ENCODE measurements at places on chromosomes 1 and 21. TPM values are rescaled to one million over a fixed set of nuclear protein-coding genes. Genes with fewer than 3 reads are reported as not detected.

DNA sequence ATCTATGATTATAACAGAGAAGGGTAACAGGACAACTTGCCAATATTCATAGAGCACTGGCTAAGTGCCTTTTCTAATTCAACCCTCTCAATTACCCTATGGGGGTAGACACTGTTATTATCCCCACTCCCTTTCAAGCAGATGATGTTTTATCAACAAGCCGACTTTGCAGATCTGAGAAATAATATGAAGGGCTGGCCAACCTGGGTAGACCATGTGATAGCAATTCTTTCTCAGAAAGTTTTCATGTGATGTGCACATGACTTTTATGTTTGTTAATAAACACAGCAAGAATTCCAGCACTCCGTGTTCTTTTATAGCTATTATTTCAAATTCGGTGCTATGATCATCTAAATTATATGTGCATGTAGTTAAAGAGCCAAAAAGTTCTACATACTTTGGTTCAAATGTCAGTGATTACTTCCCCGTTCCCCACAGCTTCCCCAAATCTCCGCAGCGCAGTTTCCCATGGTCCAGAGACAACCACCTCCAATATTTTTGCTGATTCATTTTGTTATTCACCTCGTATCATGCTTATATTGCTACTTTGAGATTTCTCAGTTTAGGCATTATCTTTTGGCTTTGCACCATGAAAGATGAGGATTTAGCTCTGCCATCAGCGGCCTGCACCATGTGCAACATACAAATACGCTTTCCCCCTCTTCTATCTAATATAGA lies 96.7 kb upstream of the GADD45A start:
- no peaks in the 10 kb centered on the region for H3K36me3 ChIP-seq
- H3K4me1 ChIP-seq: no peaks in the 10 kb centered on the region
- DNase-seq: no peak
- no peak overlapping the region for H3K27ac ChIP-seq
- H3K4me3 ChIP-seq: no peak overlapping the region

The ADAMTS1 gene
- 0.95 TPM for total RNA-seq

The KPNA6 gene
- 87.6 TPM for total RNA-seq

The TBCE gene
- 24.2 TPM for total RNA-seq

DNA sequence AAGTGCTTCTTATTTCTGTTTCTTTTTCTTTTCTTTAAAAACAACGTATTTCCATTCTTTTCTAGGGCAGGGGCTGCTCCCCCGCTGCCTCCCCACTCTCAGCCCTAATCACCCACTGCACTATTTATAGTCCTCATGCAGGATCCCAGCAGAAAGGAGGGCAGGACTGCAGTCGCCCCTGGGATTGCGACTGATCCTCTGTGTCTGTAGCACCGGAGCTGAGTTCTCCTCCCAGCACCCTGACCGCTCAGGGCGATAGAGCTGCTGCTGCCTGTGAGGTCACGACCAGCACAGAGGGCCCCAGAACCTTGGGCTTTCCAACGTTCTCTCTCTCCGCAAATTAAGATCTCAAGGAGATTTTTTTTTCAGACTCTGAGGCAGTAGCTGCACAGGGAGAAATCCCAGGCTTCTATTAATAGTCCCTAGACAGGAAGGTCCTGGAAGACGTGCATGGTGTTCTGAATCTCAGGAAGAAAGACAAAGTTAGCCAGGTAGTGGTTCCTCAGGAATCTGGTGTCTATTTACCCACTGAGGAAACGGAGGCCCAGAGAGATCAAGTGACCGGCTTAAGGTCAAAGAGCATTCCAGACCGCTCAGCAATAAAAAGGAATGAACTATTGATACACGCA lies 46.8 kb downstream of the PRAMEF20 start:
- no peaks in the 10 kb centered on the region for H3K36me3 ChIP-seq
- DNase-seq: no peak
- H3K4me3 ChIP-seq: no peak overlapping the region
- no peaks in the 10 kb centered on the region for H3K27me3 ChIP-seq

The C1orf116 gene
- not detected for total RNA-seq

The PCNX2 gene
- 25.0 TPM for total RNA-seq

GRCh38 chr1:221748981-221749380 lies 7.1 kb upstream of the DUSP10 start:
- peaks cover 21% of the 10 kb centered on the region for H3K4me1 ChIP-seq
- H3K27ac ChIP-seq: no peak overlapping the region
- no peaks in the 10 kb centered on the region for H3K27me3 ChIP-seq

DNA sequence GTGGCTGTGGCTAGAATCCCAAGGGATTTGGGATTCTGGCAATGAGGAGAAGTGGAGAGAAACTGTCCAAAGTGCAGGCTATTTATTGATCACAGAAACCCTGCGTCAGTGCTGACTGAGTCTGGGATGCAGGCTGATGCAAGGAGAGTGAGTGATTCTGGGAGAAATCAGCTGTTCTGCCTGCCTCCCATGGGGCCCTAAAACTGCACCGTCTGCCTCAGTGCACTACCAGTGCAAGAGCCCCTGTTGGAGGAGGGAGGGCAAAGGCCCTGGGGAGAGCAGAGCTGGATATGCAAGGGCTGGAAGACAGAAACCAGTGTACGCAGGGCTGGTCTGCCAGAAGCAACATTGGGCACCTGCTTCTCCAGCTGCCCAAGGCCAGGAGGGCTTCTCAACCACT lies 42.6 kb downstream of the C1orf198 start:
- no peaks in the 10 kb centered on the region for H3K36me3 ChIP-seq
- H3K4me3 ChIP-seq: no peak overlapping the region
- no peak overlapping the region for H3K27ac ChIP-seq
- H3K27me3 ChIP-seq: peaks cover 4% of the 10 kb centered on the region

DNA sequence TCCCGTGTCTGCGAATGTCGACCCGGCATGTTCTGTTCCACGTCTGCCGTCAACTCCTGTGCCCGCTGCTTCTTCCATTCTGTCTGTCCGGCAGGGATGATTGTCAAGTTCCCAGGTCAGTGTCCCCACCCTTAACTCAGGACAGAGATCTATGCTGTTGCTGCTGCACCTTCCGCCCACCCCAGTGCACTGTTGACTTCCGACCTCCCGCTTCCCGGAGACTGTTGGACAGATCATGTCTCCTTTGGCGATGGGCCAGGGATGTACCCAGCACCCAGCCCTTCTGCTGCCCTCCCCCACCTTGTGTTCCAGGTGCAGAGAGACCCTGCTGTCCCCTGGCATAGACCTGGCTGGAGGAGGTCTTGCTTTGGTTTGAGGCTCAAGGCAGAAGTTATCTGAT lies 41.3 kb downstream of the TNFRSF8 start:
- DNase-seq: no peak
- peaks cover 26% of the 10 kb centered on the region for H3K36me3 ChIP-seq
- peak overlapping the region; percentile 22 for H3K27ac ChIP-seq
- H3K4me1 ChIP-seq: peaks cover 5% of the 10 kb centered on the region
- H3K27me3 ChIP-seq: no peaks in the 10 kb centered on the region

DNA sequence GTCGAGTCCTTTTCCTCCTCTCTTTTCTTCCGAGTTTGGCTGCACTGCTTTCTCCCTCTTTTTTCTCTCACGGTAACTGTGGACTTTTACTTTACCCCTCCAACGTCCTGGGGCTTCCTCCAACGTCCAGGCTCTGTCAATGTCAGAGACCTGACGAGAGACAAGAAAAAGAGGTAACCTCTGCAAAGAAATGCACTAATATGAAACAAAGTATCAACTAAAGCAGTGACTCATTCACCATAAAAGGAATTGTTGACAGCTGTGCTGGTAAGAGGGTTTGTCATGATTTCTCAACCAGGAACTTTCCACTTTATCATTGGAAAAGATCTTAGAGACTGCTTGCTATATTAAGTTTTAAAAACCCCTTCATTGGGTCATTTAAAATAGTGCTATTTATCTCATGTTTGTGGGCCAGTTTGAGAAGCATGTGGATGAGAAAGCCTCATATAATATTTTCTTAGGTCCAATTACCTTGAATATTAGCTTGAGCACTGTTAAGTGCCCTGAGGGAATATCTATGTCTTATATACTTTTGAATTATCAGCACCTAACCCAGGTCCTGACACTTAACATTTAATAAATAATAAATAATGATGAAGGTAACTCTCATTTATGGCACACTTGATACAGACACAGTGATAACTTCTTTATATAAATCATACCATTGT lies at the start of gene GBP2:
GBP2 (minus strand) TSS at position 202 of the 668 bp plus-strand sequence. CDS start 4,148 bp downstream, outside the sequence.
- H3K27me3 ChIP-seq: no peaks in the 10 kb centered on the region
- peaks cover 61% of the 10 kb centered on the region for H3K4me1 ChIP-seq
- peak within 1 kb of the TSS; percentile 98 for H3K27ac ChIP-seq
- H3K36me3 ChIP-seq: peaks cover 45% of the 10 kb centered on the region
- H3K4me3 ChIP-seq: peak within 1 kb of the TSS; percentile 93

- no peaks in the 10 kb centered on the region for H3K4me1 ChIP-seq
- DNase-seq: no peak
- H3K4me3 ChIP-seq: no peak overlapping the region
- H3K36me3 ChIP-seq: no peaks in the 10 kb centered on the region
Observed at GRCh38 chr1:63545780-63546179, 22.5 kb downstream of the EFCAB7 start.

The FCER1G gene
- total RNA-seq: 0.63 TPM

GRCh38 chr1:49606082-49606481 lies 417.7 kb downstream of the AGBL4 start:
- no peak overlapping the region for H3K4me3 ChIP-seq
- DNase-seq: no peak
- no peak overlapping the region for H3K27ac ChIP-seq
- H3K27me3 ChIP-seq: no peaks in the 10 kb centered on the region
- H3K36me3 ChIP-seq: no peaks in the 10 kb centered on the region
- no peaks in the 10 kb centered on the region for H3K4me1 ChIP-seq

GRCh38 chr1:208980605-208981004 lies 602.9 kb upstream of the CAMK1G start:
- H3K36me3 ChIP-seq: no peaks in the 10 kb centered on the region
- no peaks in the 10 kb centered on the region for H3K4me1 ChIP-seq
- DNase-seq: no peak
- peaks cover 15% of the 10 kb centered on the region for H3K27me3 ChIP-seq
- no peak overlapping the region for H3K4me3 ChIP-seq

The AKT3 gene
- 39.1 TPM for total RNA-seq

The CELF3 gene
- total RNA-seq: not detected

The S100A12 gene
- total RNA-seq: not detected

The GPX7 gene
- total RNA-seq: 29.4 TPM

- no peak for DNase-seq
- peaks cover 10% of the 10 kb centered on the region for H3K27me3 ChIP-seq
- no peak overlapping the region for H3K4me3 ChIP-seq
- no peak overlapping the region for H3K27ac ChIP-seq
- peaks cover 1% of the 10 kb centered on the region for H3K4me1 ChIP-seq
Observed at GRCh38 chr1:111551623-111552411, 48.4 kb upstream of the ADORA3 start.

The FH gene
- total RNA-seq: 103 TPM

The ZBTB8OS gene
- total RNA-seq: 54.2 TPM

- H3K36me3 ChIP-seq: no peaks in the 10 kb centered on the region
- no peak overlapping the region for H3K4me3 ChIP-seq
- DNase-seq: no peak
- no peaks in the 10 kb centered on the region for H3K27me3 ChIP-seq
- no peaks in the 10 kb centered on the region for H3K4me1 ChIP-seq
Observed at GRCh38 chr1:214917081-214917635, 165.4 kb upstream of the KCNK2 start.

The SNRPE gene
- total RNA-seq: 302 TPM

DNA sequence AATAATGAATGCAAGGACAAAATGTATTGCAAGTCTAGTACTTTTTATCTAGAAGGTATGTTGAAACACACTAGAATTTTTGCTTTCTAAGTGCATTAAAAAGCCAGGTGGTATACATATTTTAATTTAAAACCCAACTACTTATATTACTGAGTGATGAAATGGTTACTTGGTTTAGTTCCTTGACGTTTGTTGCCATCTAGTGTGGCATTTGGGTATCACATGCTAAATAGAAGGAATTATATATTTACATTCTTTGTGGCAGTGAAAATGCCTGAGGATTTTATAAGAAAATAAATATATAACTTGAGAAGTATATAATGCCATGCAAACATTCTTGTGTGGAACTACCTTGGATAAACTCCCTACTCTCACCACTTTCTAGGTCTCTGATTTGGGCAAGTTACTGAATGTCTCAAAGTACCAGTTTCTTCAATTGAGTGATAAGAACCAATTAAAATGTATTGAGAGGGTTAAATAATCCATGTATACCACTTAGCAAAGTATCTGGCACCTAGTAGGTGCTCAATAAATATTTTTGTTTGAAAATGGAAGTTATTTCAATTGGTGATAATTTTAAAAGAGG lies 69.6 kb downstream of the SDCCAG8 start:
- no peaks in the 10 kb centered on the region for H3K4me1 ChIP-seq
- no peak overlapping the region for H3K4me3 ChIP-seq
- DNase-seq: peak; percentile 80
- H3K27me3 ChIP-seq: no peaks in the 10 kb centered on the region

DNA sequence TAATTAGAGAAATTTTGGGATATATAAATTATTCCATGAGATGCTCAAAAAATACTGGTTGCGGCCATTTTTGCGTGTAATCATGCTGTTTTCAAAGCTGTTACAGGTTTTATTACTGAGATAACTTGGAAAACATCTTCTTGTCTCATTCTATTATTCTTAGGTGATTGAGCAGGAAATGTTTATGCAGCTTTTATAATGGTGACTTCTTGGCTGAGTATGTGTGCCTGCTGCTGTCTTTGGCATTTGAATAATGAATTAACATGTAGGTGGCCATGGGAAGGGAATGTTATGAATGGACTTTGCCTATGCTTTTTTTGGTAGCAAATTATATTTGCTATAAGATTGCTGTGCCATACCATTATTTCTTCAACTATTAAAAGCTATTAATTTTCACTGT lies 52.5 kb downstream of the RASAL2 start:
- H3K4me1 ChIP-seq: no peaks in the 10 kb centered on the region
- no peaks in the 10 kb centered on the region for H3K36me3 ChIP-seq
- DNase-seq: no peak
- H3K27ac ChIP-seq: no peak overlapping the region
- no peak overlapping the region for H3K4me3 ChIP-seq

DNA sequence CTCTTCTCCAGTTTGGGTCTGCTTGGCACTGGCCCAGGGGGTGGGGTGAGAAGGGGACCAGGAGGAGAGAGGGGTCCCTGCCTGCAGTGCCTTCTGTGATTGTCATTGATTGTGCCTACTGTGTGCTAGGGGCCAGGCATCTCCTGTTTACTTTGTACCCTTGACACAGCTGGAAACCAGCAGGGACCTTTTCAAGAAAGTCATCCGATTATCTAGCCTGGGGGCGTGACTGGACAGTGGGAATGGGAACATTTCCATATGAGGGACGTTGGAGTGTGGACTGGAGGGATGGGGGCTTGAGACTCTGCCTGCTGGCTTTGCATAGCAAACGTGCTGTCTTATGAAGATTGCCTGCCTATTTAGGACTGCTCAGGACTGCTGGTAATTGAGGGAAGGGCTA lies 19.8 kb upstream of the DMBX1 start:
- no peaks in the 10 kb centered on the region for H3K36me3 ChIP-seq
- H3K27ac ChIP-seq: no peak overlapping the region
- no peak overlapping the region for H3K4me3 ChIP-seq
- DNase-seq: no peak
- peaks cover 6% of the 10 kb centered on the region for H3K4me1 ChIP-seq

All from activated CD4-positive, alpha-beta T cell treated with anti-CD3 and anti-CD28 coated beads, Interleukin-2, amount 10 ng/mL, durations not matched to agents 24 days and 14 days (primary cell).